Left colon (tissue), 2 donors: ENCODE measurements at places on chromosomes 1 and 21.

GRCh38 chr1:157163273-157164127 lies 25.3 kb upstream of the ETV3 start:
- DNase-seq, result no peak

DNA sequence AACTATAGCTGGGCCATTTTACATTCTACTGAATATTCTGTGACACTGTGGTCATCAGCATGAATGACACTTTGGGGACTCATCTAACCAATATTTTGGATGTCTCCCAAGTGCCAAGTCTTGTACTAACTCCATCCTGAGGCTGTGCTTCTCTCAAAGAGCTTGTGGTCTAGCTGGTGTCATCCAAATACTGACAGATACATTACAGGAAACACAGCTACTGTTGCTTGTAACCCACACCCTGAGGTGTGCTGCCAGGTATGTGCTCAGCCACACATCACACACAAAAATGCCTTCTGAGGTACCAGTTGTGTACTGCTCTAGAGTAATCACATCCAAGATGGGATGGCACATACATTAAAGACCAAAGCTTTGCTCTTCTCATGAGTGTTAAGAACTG lies 81.6 kb downstream of the ST6GALNAC5 start:
- no peak for DNase-seq

DNA sequence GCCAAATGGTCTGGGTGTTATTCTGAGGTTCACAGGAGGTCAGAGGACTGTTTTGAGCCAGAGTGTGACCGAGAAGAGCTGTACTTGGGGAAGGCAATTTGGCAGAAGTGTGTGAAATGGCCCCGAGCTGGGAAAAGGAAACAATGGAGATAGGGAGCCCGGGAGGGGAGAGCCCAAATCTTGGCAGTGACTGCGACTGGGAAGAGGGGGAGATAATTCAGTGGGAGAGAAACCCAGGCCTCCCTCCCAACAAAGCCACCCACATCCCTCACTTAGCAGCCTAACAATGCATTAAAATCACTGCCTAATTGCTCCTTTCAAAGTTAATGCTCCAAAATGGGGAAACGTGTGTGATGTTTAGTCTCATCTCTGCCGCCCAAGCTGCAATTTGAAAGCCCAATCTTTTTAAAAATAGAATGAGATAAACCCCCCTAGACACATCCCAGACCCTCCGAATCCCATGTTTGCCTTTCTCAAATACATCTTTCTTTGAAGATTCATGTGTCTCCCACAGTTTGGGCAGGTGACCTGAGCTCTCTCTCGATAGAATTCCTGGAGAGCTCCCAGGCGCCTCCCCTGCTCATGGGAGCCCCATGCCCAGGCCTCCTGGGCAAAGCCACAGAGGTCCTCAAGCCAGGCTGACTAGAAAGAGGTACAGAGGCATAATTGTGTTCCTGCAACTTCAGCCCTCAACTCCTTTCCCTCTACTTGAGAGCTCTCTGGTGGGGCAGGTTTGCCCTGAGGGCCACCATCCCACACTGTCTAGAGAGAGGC lies 17.3 kb downstream of the LRRC52 start:
- DNase-seq, result no peak

GRCh38 chr1:175978926-175979325 lies 228.2 kb downstream of the COP1 start:
- no peak for DNase-seq

DNA sequence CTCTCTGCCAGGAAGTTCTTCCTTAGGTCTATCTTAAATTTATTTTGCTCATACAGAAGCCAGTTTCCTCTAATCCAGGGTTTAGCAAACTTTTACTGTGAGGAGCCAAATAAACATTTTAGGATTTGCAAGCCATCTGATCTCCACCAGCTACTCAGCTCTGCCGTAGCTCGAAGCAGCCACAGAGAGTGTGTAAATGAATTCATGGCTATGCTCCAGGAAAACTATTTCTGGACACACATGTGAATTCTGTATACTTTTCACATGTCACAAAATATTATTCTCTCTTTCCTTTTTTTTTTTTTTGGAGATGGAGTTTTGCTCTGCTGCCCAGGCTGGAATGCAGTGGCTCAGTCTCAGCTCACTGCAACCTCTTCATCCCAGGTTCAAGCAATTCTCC lies 13.4 kb upstream of the AGTRAP start:
- DNase-seq, result no peak

- no peak for DNase-seq
Observed at GRCh38 chr1:40684669-40685068, 6.8 kb upstream of the NFYC start.

- DNase-seq, result no peak
Observed at GRCh38 chr1:14634486-14634885, 36.0 kb downstream of the KAZN start.

DNA sequence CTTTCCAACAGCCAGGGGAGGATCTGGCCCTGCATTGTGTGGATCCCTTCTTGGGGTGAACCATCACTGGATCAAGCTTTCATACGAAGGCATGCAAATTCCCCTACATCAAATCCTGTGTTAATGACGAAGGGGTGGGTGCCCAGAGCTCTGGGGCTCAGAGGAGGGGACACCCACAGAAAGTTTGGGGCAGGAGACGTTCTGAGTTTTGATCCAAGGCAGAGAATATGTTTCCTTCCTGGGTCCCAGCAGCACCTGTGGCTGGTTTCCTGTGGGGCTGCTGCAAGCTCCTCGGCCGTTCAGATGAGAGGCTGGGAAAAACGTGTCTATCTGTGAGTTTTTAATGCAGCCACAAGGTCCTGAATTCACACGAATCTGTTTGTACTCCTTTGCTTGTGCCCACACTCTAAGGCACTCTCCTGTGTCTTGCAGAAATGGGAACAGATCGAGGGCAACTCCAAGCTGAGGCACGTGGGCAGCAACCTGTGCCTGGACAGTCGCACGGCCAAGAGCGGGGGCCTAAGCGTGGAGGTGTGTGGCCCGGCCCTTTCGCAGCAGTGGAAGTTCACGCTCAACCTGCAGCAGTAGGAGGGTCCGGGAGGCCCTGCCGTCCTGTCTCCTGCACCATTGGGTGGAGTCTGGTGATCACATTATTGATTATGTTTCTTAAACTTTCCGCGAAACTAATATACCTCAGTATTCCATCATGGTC lies 147.1 kb downstream of the PGBD5 start:
- DNase-seq, result no peak

GRCh38 chr1:15934211-15935055 lies 41.5 kb downstream of the ZBTB17 start:
- no peak for DNase-seq

DNA sequence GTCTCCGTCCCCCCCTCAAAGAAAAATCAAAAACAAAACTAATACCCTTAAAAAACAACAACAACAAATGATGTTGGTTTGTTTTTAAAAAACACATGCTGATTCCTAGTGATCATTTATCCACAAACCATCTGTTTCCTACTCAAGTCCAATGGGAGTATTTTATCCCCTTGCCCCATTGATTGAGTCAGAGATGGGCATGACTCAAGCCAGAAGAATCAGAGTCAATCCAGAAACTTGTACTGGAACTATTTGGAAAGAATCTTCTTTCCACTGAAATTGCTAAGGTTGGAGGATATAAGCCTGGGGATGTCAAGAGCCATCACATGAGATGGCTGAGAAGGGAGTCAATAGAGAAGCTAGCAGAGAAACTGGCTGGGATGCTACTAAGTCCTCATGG lies 176.4 kb downstream of the MIS18A start:
- no peak for DNase-seq

- no peak for DNase-seq
Observed at GRCh38 chr1:234609691-234610042, 311 bp downstream of the IRF2BP2 start.

- DNase-seq, result no peak
Observed at GRCh38 chr1:177163844-177164379, 600 bp downstream of the ASTN1 start.

- DNase-seq, result no peak
Observed at GRCh38 chr1:36517011-36517771, 34.5 kb upstream of the CSF3R start.
